ENCODE measurements at places on chromosomes 16 and 17. TPM values are rescaled to one million over a fixed set of nuclear protein-coding genes. Genes with fewer than 3 reads are reported as not detected.
A peak's percentile ranks its signal among the peaks of the same experiment; 100 is the strongest.

The SHMT1 gene
- polyA plus RNA-seq: 9.1 TPM

The SMG6 gene
- polyA plus RNA-seq: 9.7 TPM

The EFNB3 gene
- polyA plus RNA-seq: 0.11 TPM

The BAHCC1 gene
- 10.2 TPM for polyA plus RNA-seq

The MYO15A gene
- 0.61 TPM for polyA plus RNA-seq

The SLFN13 gene
- 6.0 TPM for polyA plus RNA-seq

The KRTAP9-8 gene
- polyA plus RNA-seq: not detected

The CBFA2T3 gene
- polyA plus RNA-seq: 25.1 TPM

The ABCA8 gene
- polyA plus RNA-seq: 2.9 TPM

The APPBP2 gene
- polyA plus RNA-seq: 7.1 TPM

The EME1 gene
- 1.9 TPM for polyA plus RNA-seq

DNA sequence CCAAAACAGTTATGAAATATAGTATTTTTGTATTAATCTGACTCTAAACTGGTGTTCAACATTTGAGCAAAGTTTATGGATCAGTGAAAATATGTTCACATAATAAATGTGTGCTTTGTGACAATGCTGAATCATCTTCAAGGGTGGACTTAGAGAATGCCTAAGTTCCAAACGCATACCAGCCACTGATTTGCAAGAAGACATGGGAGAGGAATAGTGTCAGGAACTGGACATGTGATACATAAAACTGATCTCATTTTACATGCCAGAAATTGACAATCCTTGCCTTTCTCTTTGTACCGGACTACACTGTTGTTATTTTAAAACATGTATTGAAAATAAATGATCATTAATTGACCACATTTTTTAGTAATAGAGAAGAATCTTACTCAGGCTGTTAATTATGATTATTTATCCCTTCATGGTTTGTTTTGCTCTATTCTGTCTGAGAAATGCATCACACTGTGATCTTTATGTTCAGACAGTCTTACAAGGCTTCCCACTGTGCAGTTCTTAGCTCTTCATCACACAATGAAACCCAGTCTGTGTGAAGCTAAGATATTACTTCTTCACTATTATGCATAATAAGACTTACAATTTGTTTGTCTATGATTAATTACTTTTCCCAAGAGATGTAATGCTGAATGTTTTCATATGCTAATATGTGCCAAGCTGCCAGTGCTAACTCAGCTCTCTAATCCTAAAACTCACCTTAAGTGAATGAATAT lies 1180.6 kb upstream of the CDH8 start:
- no peaks in the 10 kb centered on the region for H3K36me3 ChIP-seq
- DNase-seq: no peak
- no peak overlapping the region for H3K27ac ChIP-seq
- no peaks in the 10 kb centered on the region for H3K27me3 ChIP-seq
- H3K4me1 ChIP-seq: no peaks in the 10 kb centered on the region
- no peak overlapping the region for H3K4me3 ChIP-seq

- no peak overlapping the region for H3K4me3 ChIP-seq
- no peak for DNase-seq
- peaks cover 100% of the 10 kb centered on the region for H3K36me3 ChIP-seq
Observed at GRCh38 chr17:18247613-18248001, 10.9 kb downstream of the FLII start.

- no peaks in the 10 kb centered on the region for H3K27me3 ChIP-seq
- no peaks in the 10 kb centered on the region for H3K4me1 ChIP-seq
- no peak overlapping the region for H3K4me3 ChIP-seq
- H3K36me3 ChIP-seq: no peaks in the 10 kb centered on the region
- no peak for DNase-seq
- H3K27ac ChIP-seq: no peak overlapping the region
Observed at GRCh38 chr16:52805559-52806168, 247.0 kb downstream of the CHD9NB start.

DNA sequence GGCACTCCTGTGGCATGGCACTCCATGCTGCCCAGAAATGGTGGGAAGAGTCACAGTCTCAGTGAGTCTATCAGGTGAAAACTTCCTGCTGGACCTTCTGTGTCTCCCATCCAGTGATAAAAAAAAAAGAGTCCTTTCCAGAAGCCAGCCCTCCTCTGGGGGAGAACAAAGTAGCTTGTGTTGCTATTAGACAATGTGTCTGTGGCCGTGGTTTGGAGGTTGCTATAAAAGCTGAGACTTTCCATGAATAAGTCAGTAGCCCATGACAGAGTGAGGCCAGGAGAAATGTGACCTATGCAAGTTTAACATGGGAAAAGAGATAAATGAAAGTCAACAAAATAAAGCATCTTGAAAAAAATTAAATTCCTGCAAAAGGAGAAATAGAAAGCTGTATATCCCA lies 250.7 kb upstream of the MON1B start:
- no peaks in the 10 kb centered on the region for H3K36me3 ChIP-seq
- no peak overlapping the region for H3K4me3 ChIP-seq
- no peaks in the 10 kb centered on the region for H3K4me1 ChIP-seq
- DNase-seq: no peak
- H3K27ac ChIP-seq: no peak overlapping the region

- H3K27me3 ChIP-seq: peaks cover 16% of the 10 kb centered on the region
- no peak overlapping the region for H3K4me3 ChIP-seq
- peaks cover 8% of the 10 kb centered on the region for H3K4me1 ChIP-seq
- no peak for DNase-seq
Observed at GRCh38 chr17:38587947-38588787, 17.6 kb downstream of the SRCIN1 start.

DNA sequence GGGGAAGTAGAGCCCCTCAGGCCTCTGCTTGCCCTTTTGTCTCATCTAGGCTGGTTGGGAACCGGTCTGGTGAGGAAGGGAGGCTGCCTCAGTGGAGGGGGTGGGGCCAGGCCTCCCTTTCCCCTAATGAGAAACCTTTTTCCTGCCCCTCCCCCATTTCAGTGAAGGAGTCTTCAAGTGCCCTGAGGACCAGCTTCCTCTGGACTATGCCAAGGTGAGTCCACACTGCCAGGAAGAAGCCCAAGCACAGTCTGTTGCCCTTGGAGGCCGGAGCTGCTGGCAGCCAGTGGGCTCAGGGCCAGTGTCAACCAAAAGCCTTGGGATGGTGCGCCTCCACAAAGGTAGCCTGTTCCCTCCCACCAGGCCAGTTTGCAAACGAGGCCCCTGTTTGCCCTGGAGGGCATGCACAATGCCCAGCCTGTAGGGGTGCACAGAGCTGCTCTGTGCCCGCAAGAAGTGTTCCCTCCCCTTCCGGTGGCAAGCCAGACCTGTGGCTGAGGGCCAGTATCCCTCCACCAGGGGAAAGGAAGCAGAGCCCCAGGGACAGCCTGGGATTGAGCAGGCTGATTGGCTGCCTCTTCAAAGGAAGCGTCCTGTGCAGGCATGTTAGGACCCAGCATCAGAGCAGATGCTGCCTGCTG lies 3.4 kb downstream of the TRAF4 start:
- peaks cover 14% of the 10 kb centered on the region for H3K36me3 ChIP-seq
- H3K4me1 ChIP-seq: peaks cover 63% of the 10 kb centered on the region
- no peaks in the 10 kb centered on the region for H3K27me3 ChIP-seq
- H3K4me3 ChIP-seq: peak overlapping the region; percentile 91
- peak overlapping the region; percentile 95 for H3K27ac ChIP-seq

- H3K27ac ChIP-seq: no peak overlapping the region
- DNase-seq: no peak
- no peaks in the 10 kb centered on the region for H3K27me3 ChIP-seq
- H3K4me1 ChIP-seq: no peaks in the 10 kb centered on the region
Observed at GRCh38 chr17:70588003-70588402, 418.7 kb downstream of the KCNJ2 start.

GRCh38 chr16:68754084-68754792 lies 17.1 kb downstream of the CDH1 start:
- H3K36me3 ChIP-seq: no peaks in the 10 kb centered on the region
- H3K4me3 ChIP-seq: no peak overlapping the region
- no peaks in the 10 kb centered on the region for H3K27me3 ChIP-seq
- no peak overlapping the region for H3K27ac ChIP-seq

DNA sequence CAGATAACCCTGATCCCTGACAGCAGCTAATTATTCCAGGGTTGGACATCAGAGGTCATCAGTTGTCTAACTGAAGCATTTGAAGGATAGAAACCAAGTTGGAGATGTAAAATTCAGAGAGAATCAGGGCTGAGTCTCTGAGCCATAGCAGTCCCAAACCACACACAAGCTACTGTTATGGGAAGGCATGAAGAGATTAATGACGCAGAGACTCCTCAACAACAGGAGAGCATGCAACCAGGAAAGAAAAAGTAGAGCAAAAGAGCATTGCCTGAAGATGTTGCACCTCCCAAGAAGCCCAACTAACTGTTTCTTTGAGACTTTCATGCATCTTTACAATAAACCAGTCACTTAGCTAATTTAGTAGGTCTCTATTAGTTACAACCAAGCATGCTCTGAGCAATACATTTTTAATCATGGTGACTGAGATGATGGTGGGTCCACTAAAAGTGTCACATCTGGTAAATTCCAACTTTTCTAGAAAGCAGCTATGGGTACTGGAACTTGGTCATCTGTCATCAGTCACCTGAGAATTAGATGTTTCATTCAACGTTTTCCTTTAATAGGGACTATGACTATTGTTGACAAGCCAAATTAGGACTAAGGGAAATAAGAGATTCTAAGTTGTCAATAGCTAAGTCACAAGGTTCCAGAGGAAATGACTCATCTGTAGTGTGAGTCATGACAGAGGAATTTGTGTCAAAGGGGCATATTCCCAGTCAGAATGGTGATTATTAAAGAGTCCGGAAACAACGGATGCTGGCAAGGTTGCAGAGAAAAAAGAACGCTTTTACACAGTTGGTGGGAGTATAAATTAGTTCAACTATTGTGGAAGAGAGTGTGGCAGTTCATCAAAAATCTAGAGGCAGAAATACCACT lies 239.8 kb downstream of the CHD9NB start:
- no peaks in the 10 kb centered on the region for H3K27me3 ChIP-seq
- no peaks in the 10 kb centered on the region for H3K36me3 ChIP-seq
- no peaks in the 10 kb centered on the region for H3K4me1 ChIP-seq
- DNase-seq: no peak

- no peaks in the 10 kb centered on the region for H3K27me3 ChIP-seq
- H3K4me3 ChIP-seq: no peak overlapping the region
- H3K27ac ChIP-seq: no peak overlapping the region
- H3K36me3 ChIP-seq: no peaks in the 10 kb centered on the region
- no peaks in the 10 kb centered on the region for H3K4me1 ChIP-seq
Observed at GRCh38 chr16:78675951-78676792, 576.7 kb downstream of the WWOX start.

DNA sequence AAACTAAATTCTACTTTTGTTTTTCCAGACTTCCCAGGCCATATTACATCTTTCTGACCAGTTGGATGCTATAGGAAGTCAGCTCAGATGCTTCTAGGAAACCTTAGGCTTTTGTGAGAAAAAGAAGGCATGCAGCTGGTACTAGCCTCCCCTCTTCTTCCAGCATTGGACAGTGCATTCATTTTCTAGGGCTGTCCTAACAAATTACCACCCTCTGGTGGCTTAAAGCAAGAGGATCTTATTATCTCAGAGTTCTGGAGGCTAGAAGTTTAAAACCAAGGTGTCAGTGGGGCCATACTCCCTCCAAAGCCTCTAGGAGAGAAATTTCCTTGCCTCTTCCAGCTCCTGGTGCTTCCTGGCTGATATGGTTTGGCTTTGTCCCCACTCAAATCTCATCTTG lies 467.8 kb downstream of the SLC39A11 start:
- no peak overlapping the region for H3K27ac ChIP-seq
- no peak for DNase-seq
- no peaks in the 10 kb centered on the region for H3K4me1 ChIP-seq
- H3K4me3 ChIP-seq: no peak overlapping the region
- H3K36me3 ChIP-seq: no peaks in the 10 kb centered on the region

GRCh38 chr16:71341881-71342280 lies 16.6 kb upstream of the CALB2 start:
- no peaks in the 10 kb centered on the region for H3K36me3 ChIP-seq
- H3K27me3 ChIP-seq: no peaks in the 10 kb centered on the region
- DNase-seq: no peak
- no peaks in the 10 kb centered on the region for H3K4me1 ChIP-seq
- H3K27ac ChIP-seq: no peak overlapping the region

DNA sequence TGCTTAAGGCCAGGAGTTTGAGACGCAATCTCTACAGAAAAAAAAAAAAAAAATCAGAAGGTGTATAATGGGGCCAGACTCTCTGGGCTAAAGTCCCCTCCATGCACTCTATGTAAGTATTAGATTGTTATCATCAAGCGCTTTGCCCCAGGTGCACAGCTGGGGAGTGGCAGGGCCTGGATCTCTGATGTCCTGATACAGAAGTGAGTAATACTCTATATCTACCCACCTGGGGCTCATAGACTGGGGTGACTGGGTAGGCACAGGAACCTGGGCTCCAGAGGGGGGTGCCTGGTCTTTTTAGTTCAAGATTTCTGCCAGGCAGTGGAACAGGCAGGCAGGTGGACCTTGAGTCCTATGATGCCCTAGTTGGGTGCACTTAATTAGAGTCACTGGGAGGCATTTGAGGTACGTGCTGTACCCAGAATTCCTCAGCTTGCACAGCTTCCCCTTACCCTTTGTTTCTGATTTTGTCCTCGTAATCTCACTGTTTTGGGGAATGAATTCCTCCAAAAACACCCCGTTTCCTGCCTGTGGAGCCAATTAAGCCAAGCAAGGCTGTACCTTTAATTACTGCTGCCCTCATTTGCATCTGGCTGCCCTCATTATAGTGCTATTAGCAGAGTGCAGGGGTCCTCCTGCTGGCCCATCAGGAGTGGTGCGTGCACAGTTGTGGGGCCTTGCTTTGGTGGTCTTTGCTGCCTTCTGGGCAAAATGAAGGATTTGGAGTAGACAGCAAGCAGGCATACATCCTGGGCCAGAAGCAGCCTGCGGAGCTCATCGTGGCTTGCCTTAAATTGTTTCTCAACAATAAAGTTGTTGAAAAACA lies 239.0 kb downstream of the SNX29 start:
- no peak overlapping the region for H3K4me3 ChIP-seq
- H3K27me3 ChIP-seq: no peaks in the 10 kb centered on the region
- H3K27ac ChIP-seq: no peak overlapping the region
- no peaks in the 10 kb centered on the region for H3K4me1 ChIP-seq

GRCh38 chr16:46897471-46897870 lies 13.3 kb downstream of the GPT2 start:
- DNase-seq: no peak
- H3K27ac ChIP-seq: no peak overlapping the region
- H3K27me3 ChIP-seq: no peaks in the 10 kb centered on the region
- H3K4me1 ChIP-seq: no peaks in the 10 kb centered on the region
- H3K36me3 ChIP-seq: no peaks in the 10 kb centered on the region
- no peak overlapping the region for H3K4me3 ChIP-seq

DNA sequence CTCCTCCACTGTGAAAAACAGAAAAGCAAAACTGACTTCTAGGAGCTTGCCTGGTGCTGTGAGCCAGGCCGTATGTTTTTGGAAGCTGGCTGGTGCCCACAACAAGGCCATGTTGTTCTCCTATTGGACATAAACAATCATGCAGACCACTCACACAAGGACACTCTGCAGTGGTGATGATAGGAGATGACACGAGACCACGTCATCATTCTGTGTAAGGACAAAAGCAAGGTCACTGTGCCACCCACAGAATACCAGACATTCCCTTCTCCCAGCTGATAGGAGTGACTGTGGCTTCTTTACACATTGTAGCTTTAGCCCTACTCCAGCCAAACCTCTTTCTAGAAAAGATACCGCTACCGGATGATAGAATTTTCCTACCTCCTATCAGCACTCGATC lies 47.7 kb upstream of the LCMT1 start:
- H3K4me1 ChIP-seq: peaks cover 61% of the 10 kb centered on the region
- H3K27ac ChIP-seq: peak overlapping the region; percentile 91
- H3K36me3 ChIP-seq: no peaks in the 10 kb centered on the region
- no peak overlapping the region for H3K4me3 ChIP-seq
- no peak for DNase-seq
- no peaks in the 10 kb centered on the region for H3K27me3 ChIP-seq

- peaks cover 55% of the 10 kb centered on the region for H3K4me1 ChIP-seq
- H3K36me3 ChIP-seq: peaks cover 10% of the 10 kb centered on the region
- no peak for DNase-seq
- H3K4me3 ChIP-seq: no peak overlapping the region
- H3K27ac ChIP-seq: no peak overlapping the region
- no peaks in the 10 kb centered on the region for H3K27me3 ChIP-seq
Observed at GRCh38 chr16:56743840-56744239, 13.9 kb downstream of the NUP93 start.
